Stimulated activated CD4-positive, alpha-beta T cell treated with anti-CD3 and anti-CD28 coated beads, Interleukin-4, amount 100 ng/mL, for 48 hours (primary cell): ENCODE measurements at places on chromosomes 6 and 20.
A peak's percentile ranks its signal among the peaks of the same experiment; 100 is the strongest.

GRCh38 chr6:56827908-56828649 is 126.8 kb upstream of the BEND6 start:
- DNase-seq: no peak

- DNase-seq: no peak
Measured at GRCh38 chr6:125082908-125083683, 70.5 kb upstream of the TPD52L1 start.

DNA sequence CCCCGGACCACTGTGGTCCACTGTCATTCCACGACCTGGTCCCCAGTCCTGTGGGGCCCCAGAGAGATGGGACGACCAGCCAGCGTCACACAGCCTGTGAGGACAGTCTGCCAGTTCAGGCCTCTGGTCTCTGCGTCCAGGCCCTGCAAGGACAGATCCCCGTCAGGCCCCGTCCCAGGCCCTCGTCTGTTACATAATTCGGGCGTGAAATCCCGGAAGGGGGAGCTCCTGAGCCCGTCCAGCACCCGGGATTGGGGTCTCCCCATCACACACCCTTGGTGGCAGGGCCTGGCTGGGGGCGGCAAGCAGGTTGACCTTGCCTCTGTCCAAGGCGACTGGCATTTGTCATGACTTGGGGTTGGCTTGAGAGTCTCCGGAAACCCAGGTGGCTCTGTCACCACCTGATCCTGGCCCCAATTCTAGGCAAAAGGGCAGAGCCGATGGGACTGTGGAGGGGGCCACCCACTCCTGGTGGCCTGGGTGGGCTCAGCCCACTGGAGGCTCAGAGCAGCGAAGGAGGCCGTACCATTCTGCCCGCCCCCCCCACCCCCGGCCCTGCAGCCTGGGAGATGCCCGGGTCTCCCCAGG is 73.8 kb upstream of the GATA5 start:
- DNase-seq: no peak

GRCh38 chr20:325889-326644 is 715 bp downstream of the SOX12 start:
- DNase-seq: peak; percentile 42

GRCh38 chr6:54970337-54970736 is 123.8 kb downstream of the FAM83B start:
- no peak for DNase-seq

GRCh38 chr20:50093240-50093639 is 19.7 kb downstream of the UBE2V1 start:
- DNase-seq: no peak

DNA sequence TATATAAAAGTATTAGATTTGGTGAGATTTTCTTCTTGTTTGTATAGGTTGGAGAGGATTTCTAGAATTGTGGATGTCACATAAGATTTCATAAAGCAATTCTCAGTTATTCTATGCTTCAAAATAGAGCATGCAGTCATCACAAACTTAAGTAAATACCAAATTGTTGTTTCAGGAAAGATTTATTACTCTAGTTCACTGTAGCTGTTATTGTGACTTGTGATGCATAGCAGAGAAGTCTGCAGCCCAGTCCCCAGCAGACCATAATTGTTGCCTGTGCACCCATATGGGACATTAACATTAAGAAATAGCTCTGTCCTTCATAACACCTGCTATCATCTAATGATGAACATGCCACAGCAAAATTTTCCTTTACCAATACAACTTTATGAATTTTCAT is 228.0 kb upstream of the FAM83B start:
- no peak for DNase-seq

DNA sequence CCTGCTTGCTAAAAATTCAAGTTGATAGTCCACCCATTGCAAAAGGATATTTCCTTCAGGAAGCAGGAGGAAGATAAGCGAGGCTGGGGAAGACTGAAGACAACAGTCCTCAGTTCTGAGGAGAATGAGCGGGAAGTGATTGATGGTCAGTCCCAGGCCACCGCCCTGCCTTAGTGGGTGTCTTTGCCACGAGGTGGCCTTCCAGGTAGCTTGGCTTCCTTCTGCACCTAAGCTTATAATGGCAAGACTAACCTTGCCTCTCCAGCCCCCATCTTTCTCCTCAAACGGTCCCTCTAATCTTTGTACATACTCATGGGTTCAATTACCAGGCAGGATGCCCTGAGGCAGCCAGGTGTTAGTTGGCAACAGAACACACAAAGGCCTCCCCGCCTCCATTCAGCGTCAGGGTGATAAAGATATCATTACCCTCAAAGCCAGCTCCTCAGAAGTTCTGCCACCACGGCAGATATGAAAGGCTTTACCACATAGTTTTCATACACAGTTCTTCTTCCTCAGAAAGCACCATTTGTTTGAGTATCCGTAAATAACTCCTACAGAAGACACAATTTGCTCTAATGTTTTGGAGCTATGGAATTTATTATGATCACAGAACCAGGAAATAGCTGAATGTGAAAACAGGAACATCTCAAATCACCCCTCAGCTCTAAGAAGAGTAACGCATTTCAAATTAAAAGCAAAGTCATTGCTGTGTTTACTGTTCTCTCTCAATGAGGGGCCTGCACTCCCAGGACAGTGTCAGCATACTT is 249.4 kb downstream of the ATXN1 start:
- no peak for DNase-seq

- DNase-seq: no peak
Measured at GRCh38 chr6:88513471-88513870, 347.3 kb upstream of the CNR1 start.
